ENCODE measurements at places on chromosomes 5 and 9. TPM values are rescaled to one million over a fixed set of nuclear protein-coding genes. Genes with fewer than 3 reads are reported as not detected.
A peak's percentile ranks its signal among the peaks of the same experiment; 100 is the strongest.

GRCh38 chr9:126693428-126693944, 79.8 kb downstream of the LMX1B start:
- H3K4me1 ChIP-seq, result no peaks in the 10 kb centered on the region
- H3K4me3 ChIP-seq, result no peak overlapping the region
- H3K36me3 ChIP-seq, result no peaks in the 10 kb centered on the region
- H3K27me3 ChIP-seq, result peaks cover 11% of the 10 kb centered on the region
- no peak overlapping the region for H3K27ac ChIP-seq

DNA sequence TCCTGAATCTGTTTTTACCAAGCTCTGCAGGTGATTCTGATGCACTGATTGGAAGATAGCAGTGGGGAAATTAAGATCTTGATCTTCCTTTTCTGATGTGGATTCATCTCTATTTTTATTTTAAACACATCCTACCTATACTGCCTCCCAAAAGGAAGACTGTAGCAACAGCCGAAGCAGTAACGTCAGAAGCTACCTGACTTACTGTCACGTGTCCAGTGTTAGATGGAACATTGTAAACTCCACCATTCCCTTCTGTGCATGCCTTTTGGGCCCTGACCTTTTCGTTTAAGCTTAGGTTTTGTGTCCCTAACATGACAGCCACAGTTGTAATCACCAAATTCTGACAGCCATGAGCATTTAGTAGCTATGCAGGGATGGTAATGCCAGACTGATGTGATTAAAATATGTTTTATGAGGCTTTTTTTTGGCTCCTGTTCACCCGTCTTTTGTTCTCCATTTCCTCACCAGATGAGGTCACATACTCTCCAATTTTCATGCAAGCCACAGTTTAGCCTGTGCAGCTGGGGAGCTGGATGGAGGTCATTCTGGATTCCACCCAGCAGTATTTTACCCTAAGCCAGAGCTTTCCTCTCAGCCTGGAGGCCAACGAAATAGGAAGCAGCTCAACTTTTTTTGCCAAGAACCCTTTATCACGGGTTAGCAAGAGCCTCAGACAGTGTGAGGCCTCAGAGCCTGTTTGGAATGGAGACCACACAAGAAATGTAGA, 15.6 kb upstream of the FOXD1 start:
- peaks cover 46% of the 10 kb centered on the region for H3K27me3 ChIP-seq
- no peak overlapping the region for H3K4me3 ChIP-seq
- no peaks in the 10 kb centered on the region for H3K36me3 ChIP-seq
- H3K4me1 ChIP-seq, result no peaks in the 10 kb centered on the region
- H3K27ac ChIP-seq, result no peak overlapping the region

DNA sequence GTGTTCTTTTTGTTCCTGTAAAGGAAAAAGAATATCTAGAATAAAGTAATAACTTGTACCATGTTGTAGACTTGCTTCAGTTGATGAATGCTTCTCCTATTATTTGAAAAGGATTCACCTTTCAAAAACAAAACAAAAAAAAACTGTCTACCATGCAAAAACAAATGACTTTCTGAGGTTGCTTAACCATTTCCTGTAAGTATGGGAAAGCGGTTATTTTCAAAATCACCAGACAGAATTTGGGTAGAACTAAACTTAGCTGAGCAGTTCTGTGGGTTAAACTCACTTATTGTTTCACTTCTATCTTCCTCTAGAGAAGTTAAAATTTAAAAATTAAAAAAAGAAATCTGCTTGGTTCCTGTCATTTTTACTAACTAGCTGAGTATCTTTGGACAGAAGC, 25.2 kb downstream of the LNPEP start:
- H3K27ac ChIP-seq, result peak overlapping the region; percentile 93
- H3K27me3 ChIP-seq, result no peaks in the 10 kb centered on the region
- DNase-seq, result no peak

Gene LCN10
- 0.45 TPM for total RNA-seq

Gene TEX48
- total RNA-seq, result not detected

Gene BTNL8
- total RNA-seq, result not detected

Gene TAS2R1
- not detected for total RNA-seq

Gene RLN1
- not detected for total RNA-seq

Gene STXBP1
- total RNA-seq, result 8.1 TPM

Gene TTC16
- total RNA-seq, result 8.1 TPM

- H3K4me1 ChIP-seq, result no peaks in the 10 kb centered on the region
- H3K27ac ChIP-seq, result no peak overlapping the region
- H3K4me3 ChIP-seq, result no peak overlapping the region
- H3K36me3 ChIP-seq, result no peaks in the 10 kb centered on the region
- H3K27me3 ChIP-seq, result no peaks in the 10 kb centered on the region
- DNase-seq, result no peak
Measured at GRCh38 chr5:45385321-45386058, 310.7 kb downstream of the HCN1 start.

- no peak overlapping the region for H3K27ac ChIP-seq
- no peaks in the 10 kb centered on the region for H3K4me1 ChIP-seq
- H3K4me3 ChIP-seq, result no peak overlapping the region
Measured at GRCh38 chr5:158117467-158118160, 258.7 kb upstream of the CLINT1 start.

DNA sequence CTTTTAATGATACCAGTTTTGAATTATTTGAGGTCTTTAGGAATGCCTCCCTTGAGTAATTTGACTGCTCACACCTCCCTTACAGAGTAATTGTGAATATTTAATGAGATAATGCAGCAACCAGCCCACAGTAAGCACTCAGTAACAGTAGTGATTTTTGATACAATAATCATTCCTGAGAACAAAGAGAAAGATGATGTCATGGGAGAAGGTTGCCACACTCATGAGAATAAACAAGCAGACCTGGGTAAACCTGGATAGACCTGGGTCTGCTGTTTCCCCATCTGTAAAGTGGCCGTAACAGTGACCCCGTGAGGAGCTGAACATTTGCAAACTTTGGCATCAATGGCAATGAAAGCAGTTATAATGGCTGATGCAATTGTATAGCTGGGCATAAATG, 4.2 kb downstream of the C1QTNF2 start:
- peaks cover 43% of the 10 kb centered on the region for H3K27me3 ChIP-seq
- H3K36me3 ChIP-seq, result no peaks in the 10 kb centered on the region
- no peak overlapping the region for H3K4me3 ChIP-seq
- DNase-seq, result no peak
- H3K27ac ChIP-seq, result no peak overlapping the region

Gene SHC3
- total RNA-seq, result not detected

DNA sequence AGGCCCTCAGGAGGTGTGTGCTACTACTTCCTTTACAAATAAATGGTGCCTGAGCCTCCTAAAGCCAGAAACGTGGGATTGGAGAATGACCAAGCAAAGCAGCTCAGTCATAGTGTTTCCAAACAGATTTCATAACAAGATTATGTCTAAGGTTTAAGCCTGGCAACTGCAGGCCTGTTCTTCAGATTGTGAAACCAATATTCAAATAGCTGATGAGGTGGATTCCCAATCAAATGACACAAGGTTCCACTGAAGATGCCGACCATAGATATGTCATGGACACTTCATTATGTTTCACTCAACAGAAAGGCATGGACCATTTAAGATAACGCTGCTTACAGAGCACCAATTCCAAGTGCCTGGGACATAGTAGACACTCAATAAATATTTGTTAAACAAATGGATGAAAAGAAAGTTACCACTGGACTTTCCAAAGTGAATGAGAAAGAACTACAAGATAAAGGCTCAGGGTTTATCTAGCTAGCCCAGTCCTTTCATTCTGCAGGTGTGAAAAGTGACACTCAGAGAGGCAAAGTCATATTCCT, 189.5 kb downstream of the ACTL7B start:
- H3K27ac ChIP-seq, result no peak overlapping the region
- no peaks in the 10 kb centered on the region for H3K36me3 ChIP-seq
- DNase-seq, result no peak
- H3K27me3 ChIP-seq, result no peaks in the 10 kb centered on the region
- H3K4me3 ChIP-seq, result no peak overlapping the region
- H3K4me1 ChIP-seq, result no peaks in the 10 kb centered on the region

Gene CACNA1B
- 0.11 TPM for total RNA-seq

GRCh38 chr9:801399-802071, 40.0 kb upstream of the DMRT1 start:
- no peak overlapping the region for H3K27ac ChIP-seq
- H3K36me3 ChIP-seq, result no peaks in the 10 kb centered on the region
- no peaks in the 10 kb centered on the region for H3K4me1 ChIP-seq
- H3K4me3 ChIP-seq, result no peak overlapping the region

GRCh38 chr9:122332083-122332482, 38.7 kb upstream of the PTGS1 start:
- H3K4me3 ChIP-seq, result no peak overlapping the region
- H3K4me1 ChIP-seq, result no peaks in the 10 kb centered on the region
- H3K27ac ChIP-seq, result no peak overlapping the region
- no peaks in the 10 kb centered on the region for H3K36me3 ChIP-seq
- no peaks in the 10 kb centered on the region for H3K27me3 ChIP-seq

Gene MLANA
- not detected for total RNA-seq

Gene HAND1
- not detected for total RNA-seq

- H3K27me3 ChIP-seq, result peaks cover 33% of the 10 kb centered on the region
- no peaks in the 10 kb centered on the region for H3K36me3 ChIP-seq
- no peak overlapping the region for H3K4me3 ChIP-seq
Measured at GRCh38 chr5:178291969-178292825, 59.6 kb upstream of the PHYKPL start.

GRCh38 chr9:86354011-86354817, at the start of gene TUT7:
Gene TUT7, minus strand, starts transcription at chr9:86354410. Its CDS starts 1,211 bp downstream, at chr9:86353199.
- H3K4me3 ChIP-seq, result peak within 1 kb of the TSS; percentile 98
- H3K27me3 ChIP-seq, result no peaks in the 10 kb centered on the region
- DNase-seq, result peak; percentile 96
- H3K36me3 ChIP-seq, result peaks cover 9% of the 10 kb centered on the region
- H3K4me1 ChIP-seq, result peaks cover 31% of the 10 kb centered on the region

DNA sequence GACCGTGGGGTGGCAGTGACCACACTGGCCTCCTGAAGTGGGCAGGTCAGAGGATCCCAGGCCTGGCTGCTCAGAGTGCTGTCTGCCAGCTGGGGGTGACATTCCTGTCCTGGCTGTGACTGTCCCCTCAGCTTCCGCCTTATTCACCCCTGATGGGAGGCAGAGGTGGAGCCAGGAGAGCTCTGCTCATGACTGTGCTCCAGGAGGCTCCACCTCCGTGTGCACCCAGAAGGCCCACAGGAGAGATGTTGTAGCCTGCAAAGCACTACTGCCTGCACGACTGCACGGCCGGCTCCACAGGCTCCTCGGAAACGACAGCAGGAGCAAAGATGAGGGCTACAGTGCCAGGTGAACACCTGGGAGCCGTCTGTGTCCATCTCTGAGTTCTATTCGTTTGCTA, 60.9 kb downstream of the ROPN1L start:
- no peak overlapping the region for H3K4me3 ChIP-seq
- H3K27me3 ChIP-seq, result no peaks in the 10 kb centered on the region
- DNase-seq, result no peak
- no peaks in the 10 kb centered on the region for H3K36me3 ChIP-seq
- H3K4me1 ChIP-seq, result no peaks in the 10 kb centered on the region
- no peak overlapping the region for H3K27ac ChIP-seq

Gene GBGT1
- 4.1 TPM for total RNA-seq

DNA sequence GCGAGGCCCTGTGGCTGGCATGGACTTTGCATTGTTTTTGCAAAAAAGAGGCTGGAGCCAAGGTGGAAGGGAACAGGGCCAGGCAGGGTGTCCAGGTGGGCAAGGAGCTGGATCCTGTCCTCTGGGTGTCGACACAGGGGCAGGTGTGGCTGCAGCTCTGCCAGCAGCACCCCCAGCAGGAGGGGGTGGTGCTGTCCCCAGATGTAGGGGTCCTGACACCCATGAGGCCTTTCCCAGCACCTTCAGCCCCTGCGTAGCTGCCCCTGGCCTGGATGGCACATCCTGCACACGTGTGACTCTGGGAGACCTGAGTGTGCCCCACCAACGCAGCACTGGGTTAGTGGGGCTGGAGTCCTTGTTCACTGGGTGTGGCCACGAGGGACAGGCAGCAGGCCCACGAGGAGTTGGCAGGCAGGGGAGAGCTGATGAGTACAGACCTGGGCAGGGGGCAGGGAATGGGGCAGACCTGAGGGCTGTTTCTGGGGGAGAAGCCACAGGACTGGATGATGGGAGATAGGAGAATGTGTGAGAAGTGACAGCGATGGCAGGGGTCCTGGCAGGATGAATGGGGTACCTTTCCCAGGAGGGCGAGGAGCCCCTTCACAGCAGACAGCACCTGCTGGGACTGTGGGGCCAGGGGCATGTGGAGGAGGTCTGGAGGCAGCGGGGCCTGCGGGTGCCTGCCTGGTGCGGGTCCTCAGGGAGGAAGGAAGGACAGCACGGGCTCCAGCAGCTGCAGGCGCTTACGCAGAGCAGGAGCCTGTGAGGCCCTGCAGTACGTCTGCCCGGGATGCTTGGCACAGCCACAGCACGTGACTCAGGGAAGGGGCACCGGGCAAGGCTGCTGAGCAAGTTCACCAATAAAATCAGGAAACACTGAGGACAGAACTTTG, 3.6 kb upstream of the RASGEF1C start:
- no peak overlapping the region for H3K27ac ChIP-seq
- H3K4me1 ChIP-seq, result peaks cover 4% of the 10 kb centered on the region
- no peak for DNase-seq
- H3K27me3 ChIP-seq, result peaks cover 26% of the 10 kb centered on the region
- peaks cover 6% of the 10 kb centered on the region for H3K36me3 ChIP-seq
- H3K4me3 ChIP-seq, result no peak overlapping the region

- no peak for DNase-seq
- H3K36me3 ChIP-seq, result no peaks in the 10 kb centered on the region
- no peaks in the 10 kb centered on the region for H3K27me3 ChIP-seq
- peak overlapping the region; percentile 97 for H3K4me3 ChIP-seq
- no peak overlapping the region for H3K27ac ChIP-seq
Measured at GRCh38 chr9:35827486-35827885, 1.0 kb downstream of the FAM221B start.

DNA sequence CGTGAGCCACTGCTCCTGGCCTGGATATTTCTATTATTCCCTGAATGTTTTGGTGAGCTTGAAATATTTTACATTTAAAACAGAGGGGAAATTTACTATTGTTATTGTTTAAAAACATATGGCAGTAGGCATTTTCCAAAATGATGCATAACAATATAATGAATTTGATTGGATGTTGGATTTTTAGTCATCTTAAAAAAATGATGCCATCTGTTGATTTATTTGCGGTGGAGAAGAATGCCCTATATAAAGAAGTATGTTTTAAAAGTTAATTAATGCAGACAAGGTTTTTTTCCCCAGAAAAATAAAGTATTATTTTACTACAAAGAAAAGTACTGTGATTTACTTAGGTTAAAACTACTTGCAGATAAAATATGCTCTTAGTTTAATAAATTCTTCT, 33.4 kb upstream of the ARRDC3 start:
- no peaks in the 10 kb centered on the region for H3K36me3 ChIP-seq
- no peaks in the 10 kb centered on the region for H3K27me3 ChIP-seq
- H3K27ac ChIP-seq, result no peak overlapping the region
- H3K4me1 ChIP-seq, result peaks cover 12% of the 10 kb centered on the region
- no peak for DNase-seq

- H3K27ac ChIP-seq, result no peak overlapping the region
- no peaks in the 10 kb centered on the region for H3K36me3 ChIP-seq
- no peak for DNase-seq
- H3K4me3 ChIP-seq, result no peak overlapping the region
- no peaks in the 10 kb centered on the region for H3K27me3 ChIP-seq
Measured at GRCh38 chr5:65327582-65327981, 154.1 kb downstream of the ADAMTS6 start.

Gene EIF4E1B
- total RNA-seq, result not detected

GRCh38 chr9:103617046-103617445, 477.1 kb upstream of the SMC2 start:
- no peak overlapping the region for H3K27ac ChIP-seq
- H3K36me3 ChIP-seq, result peaks cover 4% of the 10 kb centered on the region
- no peaks in the 10 kb centered on the region for H3K4me1 ChIP-seq
- no peak for DNase-seq
- no peak overlapping the region for H3K4me3 ChIP-seq

Gene HACD4
- 3.1 TPM for total RNA-seq
